ENCODE measurements at places on chromosomes 1 and 21.

GRCh38 chr1:16235944-16236510 is 956 bp downstream of the CPLANE2 start:
- DNase-seq, result no peak

- no peak for DNase-seq
Observed at GRCh38 chr1:158951956-158952355, 20.6 kb downstream of the PYHIN1 start.

DNA sequence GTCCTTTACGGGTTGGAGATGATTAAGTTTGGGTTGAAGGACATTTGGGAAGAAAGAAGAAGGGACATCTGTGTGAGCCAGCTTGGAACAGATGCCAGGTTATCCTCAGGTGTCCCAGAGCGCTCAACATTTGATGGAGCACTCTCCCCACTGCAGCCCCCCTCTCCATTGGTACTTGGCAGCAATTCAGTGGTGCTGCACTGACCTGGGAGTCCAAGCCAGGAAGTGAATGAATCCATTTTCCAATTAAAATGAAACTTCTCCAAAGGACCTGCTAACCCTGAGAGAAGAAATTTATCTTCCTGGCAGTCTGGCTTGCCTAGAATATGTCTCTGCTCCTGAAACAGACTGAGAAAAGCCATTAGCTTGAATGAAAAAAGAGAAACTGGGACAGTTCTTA is 67.1 kb downstream of the FGGY start:
- no peak for DNase-seq

DNA sequence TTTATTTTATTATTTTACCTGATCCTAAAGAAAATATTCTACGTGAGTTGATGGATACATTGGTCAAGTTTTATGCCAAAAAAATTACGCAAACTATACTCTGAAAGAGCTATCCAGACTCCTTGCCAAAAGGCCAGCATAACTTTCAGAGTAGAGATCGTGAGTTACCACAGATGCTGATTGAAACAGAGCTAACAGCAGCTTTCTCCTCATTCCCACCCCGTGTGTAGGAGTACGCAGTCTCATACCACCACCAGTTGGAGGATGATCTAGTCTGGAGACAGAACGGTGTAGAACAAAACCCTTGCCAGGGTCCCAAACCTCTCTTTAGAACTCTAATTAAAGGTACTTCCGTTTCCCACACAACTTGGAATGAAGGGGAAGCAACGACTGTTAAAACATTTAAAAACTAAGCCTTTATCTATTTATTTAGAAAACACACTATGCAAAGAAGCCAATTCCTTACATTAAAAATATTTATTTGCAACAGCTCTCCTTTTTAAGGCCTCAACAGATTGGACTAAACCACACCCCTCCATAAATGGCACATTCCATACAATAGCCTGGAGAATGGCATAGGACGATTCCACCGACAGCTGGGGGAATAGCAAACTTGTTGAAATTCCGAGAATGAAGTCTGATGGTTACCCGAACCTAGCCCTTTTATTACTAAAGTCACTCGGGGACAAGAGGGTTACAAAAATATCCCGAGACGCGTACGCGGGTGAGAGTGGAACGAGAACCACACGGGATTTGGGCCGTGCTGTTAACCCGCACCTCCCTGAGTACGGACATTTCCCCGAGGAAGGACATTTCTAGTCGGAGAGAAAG is 1.4 kb downstream of the NUCKS1 start:
- DNase-seq, result peak; percentile 53

GRCh38 chr1:209723756-209724693 is 19.4 kb downstream of the HSD11B1 start:
- DNase-seq, result peak; percentile 42

GRCh38 chr1:1491601-1492000 is 20.0 kb downstream of the ATAD3B start:
- no peak for DNase-seq

DNA sequence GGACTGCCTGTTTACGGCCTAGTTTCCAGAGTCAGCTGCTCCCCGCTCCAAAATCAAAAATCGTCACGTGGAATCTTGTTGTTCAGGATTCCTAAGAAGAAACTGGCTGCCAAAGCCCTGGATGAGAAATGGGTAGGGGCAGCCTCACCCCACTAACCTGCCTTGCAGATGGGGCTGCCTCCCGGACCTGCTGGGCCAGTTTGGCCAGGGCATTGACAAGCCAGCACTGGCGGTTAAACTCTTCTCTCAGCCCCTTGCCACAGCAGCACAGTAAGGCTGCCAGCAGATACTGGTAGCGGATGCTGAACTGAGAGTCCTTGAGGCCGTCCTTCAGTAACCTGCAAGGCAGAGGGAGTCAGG is 31.6 kb upstream of the PPP1R15B start:
- DNase-seq, result no peak

- DNase-seq, result peak; percentile 8
Observed at GRCh38 chr21:41369105-41369919, 7.5 kb downstream of the MX2 start.

GRCh38 chr1:16396591-16396990 is 29.5 kb downstream of the SZRD1 start:
- DNase-seq, result peak; percentile 37

DNA sequence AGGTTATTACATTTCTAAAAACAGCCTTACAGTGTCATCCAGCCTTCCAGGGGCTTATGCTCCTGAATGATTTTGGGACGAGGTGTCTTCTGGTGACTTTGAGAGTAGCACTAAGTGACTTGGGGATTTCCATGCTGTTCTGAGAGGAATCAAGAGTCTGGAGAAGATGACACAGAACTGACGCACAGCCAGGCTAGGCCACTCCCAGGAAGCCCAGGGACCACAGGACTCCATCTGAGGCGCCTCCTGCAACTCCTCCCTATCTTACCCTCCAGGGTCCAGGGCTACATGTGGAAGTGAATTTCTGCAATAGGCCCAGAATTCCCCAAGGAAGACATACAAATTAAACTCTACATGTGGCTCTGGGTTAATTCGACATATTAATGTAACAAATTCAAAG is 92.5 kb downstream of the SLC25A24 start:
- peak; percentile 86 for DNase-seq

- DNase-seq, result no peak
Observed at GRCh38 chr1:15538771-15539170, 12.1 kb downstream of the DNAJC16 start.

GRCh38 chr1:20100632-20101355 is 18.5 kb downstream of the PLA2G2D start:
- DNase-seq, result peak; percentile 47

DNA sequence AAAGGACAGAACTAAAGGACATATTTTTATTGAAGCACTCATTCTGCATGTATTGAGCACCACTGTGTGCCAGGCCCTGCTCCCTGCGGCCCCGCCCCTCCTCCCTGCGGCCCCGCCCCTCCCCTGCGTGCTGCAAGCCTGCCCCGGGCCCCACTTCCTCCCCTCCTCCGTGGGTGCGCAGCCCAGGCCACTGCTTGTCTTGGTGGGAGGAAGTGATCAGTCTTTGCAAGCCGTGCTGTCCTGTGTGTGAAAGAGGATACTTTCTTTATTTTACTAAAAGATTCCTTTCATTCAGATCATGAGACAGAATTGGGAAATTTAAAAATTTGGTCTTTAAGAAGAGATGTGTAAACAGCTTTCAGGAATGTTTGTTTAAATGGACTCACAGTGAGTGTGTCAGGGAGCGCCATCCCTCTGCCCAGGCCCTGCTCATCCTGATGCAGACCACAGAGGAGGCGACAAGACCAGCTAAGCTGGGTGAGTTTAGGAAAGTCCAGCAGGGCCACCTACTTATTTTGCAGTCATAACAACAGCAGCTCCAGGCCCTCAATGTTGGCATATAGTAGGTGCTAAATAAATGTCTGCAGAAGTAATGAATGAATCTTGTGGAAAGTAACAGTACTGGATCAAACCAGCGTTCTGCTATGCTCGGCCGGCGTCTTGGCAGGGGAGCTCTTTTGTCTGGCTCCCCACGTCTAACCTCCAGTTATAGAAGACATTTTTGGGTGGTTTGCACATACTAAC is 88.3 kb upstream of the SELENON start:
- peak; percentile 83 for DNase-seq

GRCh38 chr1:98557895-98558294 is 103.6 kb upstream of the SNX7 start:
- DNase-seq, result no peak

GRCh38 chr1:186295980-186296379 is 79.1 kb downstream of the TPR start:
- DNase-seq, result no peak

DNA sequence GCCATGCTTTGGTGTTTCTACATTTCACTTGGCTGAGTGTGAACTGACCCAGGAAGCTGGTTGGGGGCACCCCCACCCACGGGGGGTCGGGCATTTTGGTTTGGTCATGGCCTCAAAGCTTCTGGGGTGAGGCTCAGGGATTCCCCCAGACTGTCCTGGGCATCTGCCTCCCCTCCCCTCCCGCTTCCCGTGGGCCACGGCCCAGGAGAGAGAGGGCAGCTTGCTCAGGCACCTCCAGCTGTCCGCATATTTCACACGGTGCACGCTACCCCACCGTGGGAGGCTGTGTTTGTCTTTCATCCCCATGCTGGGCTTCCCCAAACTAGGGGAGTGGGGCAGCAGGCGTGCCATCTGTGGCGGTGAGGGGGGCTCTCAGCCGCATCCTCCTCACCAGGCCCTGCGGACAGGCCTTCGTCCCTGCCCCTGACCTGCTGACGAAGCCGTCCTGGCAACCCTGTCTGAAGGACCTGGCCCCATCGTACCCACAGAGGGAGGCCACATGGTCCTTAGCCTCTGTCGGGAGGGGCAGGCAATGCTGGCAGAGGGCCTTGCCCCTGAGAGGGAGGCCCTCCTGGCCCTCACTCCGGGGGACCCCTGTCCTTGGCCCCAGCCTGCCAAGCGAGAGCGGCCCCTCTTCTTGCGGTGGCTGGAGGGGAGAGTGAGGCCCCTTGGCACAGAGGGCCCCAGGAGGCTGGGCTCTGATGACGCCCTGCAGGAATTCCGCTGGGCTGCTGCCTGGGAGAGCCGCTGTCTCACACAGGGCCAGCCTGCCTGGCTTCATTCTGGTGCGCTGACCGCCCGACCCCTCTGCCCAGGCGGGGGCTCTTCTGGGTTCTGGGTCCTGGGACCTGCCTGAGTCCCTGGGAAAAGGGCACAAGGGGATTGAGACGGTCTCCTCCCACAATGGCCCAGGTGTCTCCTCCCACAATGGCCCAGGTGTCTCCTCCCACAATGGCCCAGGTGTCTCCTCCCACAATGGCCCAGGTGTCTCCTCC is 22.1 kb downstream of the TP73 start:
- DNase-seq, result no peak

DNA sequence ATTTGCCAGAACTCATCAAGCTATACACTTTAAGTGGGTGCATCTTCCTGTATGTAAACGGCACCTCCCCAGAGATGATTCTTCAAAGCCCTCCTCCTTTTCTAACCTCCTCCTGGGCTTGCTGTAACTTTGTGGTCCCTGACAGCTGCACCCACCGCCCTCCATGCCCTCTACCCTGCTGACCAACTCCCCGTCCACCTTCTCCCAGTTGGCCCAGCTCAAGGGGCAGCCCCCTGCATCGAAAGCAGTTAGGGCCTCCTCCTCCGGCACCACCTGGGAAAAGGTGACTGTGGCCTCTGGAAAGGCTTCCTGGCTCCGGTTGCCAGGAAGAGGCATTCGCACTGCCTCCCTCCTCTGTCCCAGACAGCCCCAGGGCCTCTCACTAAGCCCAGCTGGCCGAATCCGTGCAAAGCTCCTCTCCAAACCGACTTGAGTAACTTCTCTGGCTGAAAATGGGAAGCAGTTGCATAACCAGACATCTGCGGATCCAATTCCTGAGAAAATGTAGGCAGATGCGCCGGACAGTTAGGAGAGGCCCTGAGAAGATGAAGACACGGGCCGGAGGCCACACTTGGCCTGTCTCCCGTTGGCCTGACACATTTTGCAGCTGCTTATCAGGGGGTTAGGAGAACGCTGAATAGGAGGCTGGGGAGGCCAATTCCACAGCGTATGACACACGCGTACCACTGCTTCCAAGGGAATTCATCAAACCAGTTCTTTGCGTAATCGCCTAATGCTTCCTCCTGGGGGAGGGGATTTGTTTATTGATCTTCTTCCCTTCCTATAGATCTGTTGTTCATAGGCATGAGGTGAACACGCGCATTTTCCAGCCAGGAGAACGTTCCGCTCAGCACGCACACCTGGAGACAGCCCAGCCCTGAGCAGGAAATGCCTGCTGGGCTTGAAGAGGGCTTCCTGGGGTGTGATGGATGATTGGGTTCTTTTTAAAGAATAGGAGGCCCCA is 48.7 kb upstream of the COL6A2 start:
- DNase-seq, result peak; percentile 99

DNA sequence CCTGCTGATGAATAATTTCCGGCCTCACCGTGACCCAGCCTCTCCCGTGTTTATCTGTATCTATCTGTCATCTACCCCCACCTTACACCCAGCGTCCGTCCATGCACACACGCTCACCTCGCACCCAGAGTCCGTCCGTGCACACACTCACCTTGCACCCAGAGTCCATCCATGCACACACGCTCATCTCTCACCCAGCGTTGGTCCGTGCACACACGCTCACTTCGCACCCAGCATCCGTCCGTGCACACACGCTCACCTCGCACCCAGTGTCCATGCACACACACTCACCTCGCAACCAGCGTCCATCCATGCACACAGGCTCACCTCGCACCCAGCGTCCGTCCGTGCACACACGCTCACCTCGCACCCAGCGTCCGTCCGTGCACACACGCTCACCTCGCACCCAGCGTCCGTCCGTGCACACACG is 25.0 kb upstream of the COL18A1 start:
- DNase-seq, result no peak

DNA sequence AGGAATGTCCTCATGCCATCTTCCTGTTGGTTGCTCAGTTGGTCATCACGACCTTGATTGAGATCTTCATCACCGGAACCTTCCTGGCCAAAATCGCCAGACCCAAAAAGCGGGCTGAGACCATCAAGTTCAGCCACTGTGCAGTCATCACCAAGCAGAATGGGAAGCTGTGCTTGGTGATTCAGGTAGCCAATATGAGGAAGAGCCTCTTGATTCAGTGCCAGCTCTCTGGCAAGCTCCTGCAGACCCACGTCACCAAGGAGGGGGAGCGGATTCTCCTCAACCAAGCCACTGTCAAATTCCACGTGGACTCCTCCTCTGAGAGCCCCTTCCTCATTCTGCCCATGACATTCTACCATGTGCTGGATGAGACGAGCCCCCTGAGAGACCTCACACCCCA is 42.9 kb downstream of the KCNJ15 start:
- DNase-seq, result no peak

DNA sequence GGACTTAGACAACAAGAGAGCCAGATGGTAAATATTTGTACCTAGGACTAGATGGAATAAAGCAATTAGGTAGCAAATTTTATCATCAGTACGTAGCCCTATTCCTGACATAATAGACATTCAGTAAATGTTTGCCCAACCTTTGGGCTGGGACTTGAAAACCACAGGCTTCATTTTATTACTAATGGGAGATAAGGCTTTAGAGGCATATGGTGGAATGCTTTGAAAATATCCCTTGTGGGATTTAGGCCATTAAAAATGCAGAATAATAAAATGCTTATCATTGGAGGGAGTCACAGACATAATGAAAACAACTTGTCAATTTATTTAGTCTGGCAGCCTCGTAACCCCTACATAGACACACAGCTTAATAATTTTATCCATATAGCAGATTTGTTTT is 296.1 kb upstream of the SPAG17 start:
- no peak for DNase-seq

All from fibroblast of skin of back (primary cell).